ENCODE measurements at places on chromosomes 12 and 14.

GRCh38 chr14:59091404-59091803 is 97.1 kb upstream of the DAAM1 start:
- DNase-seq = no peak

GRCh38 chr14:73787486-73788316 is 63.9 kb upstream of the PTGR2 start:
- peak; percentile 80 for DNase-seq

GRCh38 chr12:40770781-40771180 is 78.5 kb downstream of the CNTN1 start:
- DNase-seq = no peak

DNA sequence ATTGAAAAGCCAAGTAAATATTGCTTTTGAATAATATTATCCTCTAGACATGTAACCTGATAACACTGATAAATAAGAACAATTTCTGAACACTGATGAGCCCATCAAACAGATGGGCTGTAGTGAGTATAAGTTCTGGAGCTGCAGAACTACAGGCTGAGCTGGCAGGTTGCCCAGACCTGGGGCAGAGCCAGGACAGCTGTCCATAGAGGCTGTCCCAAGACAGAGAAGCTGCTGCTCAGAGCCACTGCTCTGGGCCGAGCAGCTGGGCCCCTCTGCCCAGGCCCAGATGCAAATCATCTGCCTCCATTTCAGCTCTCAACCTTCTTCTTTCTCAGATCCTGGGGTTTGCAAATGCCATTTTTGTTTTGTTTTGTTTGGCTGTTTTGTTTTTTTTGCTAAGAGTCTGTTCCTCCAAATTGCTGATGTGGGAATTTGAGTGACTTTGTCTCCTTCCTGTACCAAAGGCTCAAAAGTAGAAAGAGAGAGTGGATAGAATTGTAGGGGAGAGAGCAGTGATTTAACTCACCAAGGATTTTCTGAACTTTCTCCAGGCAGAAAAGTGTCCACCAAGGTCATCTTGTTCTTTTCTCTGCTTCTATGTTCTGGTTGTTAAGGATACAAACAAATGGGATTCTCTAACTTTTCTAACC is 4.0 kb upstream of the TESPA1 start:
- DNase-seq = no peak

DNA sequence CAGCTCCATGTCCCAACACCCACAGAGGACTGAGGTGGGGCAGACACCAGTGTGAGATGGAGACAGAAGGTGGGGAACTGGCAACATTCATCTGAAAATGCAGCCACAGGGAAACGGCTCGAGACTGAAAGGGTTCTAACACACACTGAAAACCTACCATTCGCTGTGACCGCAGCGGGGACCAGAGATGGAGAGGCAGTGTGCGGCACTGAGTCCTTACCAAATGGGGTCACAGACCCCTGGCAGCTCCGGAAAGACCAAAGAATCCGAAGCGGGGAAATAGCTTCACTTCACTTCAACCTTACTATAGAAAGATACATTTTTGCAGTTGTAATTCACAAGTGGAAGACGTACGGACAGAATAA is 9.6 kb downstream of the BAG5 start:
- no peak for DNase-seq

DNA sequence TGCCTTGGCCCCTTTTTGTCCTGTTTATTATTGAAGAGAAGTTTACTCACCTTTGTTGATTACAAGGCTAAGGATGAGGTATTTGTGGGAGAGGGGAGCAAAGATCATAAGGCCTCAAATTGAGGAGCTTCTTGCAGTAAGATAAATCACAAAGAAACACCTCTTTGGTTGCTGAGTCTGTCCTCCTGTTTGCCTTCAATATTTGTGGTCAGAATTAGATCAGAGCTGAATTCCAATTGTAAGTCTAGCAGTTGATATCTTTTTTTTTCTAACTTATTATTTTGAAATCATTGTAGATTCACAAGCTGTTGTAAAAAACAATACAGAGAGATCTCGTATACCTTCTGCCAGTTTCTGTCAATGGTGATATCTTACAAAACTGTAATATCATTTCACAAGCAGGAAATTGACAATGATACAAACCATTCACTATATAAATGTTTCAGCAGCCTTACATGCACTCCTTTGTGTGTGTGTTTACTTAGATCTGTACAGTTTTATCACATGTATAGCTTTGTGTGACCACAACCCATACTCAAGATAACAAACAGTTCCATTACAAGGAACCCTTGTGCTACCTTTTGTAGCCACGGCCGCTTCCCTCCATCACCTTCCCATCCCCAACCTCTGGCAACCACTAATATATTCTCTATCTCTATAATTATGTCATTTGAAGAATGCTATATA is 97.4 kb downstream of the KICS2 start:
- DNase-seq = no peak

DNA sequence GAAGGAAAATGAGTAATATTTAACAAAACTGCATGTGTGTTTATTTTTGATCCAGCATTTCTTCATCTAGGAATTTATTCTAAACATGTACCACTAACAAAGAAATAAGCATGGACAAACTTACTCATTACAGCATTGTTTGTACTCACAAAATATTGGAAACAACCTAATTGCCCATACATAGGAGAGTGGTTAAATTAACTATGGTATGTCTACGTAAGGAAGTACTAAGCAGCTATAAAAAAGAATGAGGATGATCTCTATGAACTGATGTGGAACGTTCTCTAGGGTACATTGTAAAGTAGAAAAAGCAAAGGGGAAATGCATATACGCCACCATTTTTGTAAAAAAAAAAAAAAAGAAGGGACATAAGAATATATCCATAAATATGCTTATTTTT is 17.4 kb upstream of the TAS2R42 start:
- DNase-seq = no peak

DNA sequence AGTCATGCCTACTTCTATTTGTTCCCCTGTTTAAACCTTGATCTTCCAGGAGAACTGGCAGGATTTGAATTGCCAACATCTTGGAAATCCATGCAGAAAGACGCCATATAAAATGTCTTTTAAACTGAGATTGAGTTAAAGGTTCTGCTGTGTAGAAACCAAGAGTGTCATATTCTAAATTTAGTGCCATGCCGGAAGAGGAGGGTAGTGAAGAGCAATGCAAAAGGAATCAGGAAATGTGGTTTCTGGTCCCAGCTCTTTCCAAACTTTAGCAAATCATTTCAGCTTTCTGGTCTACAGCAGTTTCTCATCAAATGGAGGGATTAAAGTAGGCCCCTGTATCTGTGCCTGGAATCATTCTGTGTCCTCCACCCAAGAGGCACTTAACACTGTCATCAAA is 85.7 kb downstream of the BTG1 start:
- DNase-seq = no peak

GRCh38 chr12:74334780-74335179 is 202.9 kb upstream of the ATXN7L3B start:
- DNase-seq = no peak

- DNase-seq = no peak
Measured at GRCh38 chr12:40788276-40788675, 96.0 kb downstream of the CNTN1 start.

- DNase-seq = no peak
Measured at GRCh38 chr12:116771651-116772050, 33.5 kb downstream of the RNFT2 start.

DNA sequence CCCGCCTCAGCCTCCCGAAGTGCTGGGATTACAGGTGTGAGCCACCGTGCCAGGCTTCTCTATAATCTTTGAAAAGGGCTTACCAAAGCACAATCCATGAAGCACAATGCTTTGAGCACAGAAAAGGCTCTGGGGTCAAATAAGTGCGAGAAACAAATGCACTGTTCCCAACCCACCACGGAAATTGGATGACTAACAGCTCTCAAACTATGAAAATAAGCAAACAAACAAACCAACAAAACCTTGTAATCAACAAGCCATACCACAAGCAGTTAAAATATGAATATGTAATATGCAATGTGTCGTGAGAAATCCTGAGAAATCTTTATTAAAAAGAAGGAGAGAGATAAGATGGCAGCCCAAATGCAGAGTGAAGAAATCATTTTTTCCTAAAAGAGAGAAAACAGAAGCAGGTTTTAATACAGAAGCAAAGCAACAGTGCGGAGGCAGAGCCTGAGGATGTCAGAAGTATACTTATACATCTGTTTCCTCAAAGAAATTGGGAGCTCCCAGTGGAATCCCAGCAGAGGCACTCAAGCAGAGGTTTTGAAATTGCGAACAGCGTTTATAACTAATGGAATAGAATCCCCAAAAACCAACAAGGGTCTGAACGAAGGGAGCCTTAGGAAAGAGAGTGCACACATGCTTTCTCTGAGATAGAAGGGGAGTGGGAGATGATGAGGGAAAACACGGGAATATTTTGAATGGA is 17.1 kb downstream of the SMCO2 start:
- no peak for DNase-seq

DNA sequence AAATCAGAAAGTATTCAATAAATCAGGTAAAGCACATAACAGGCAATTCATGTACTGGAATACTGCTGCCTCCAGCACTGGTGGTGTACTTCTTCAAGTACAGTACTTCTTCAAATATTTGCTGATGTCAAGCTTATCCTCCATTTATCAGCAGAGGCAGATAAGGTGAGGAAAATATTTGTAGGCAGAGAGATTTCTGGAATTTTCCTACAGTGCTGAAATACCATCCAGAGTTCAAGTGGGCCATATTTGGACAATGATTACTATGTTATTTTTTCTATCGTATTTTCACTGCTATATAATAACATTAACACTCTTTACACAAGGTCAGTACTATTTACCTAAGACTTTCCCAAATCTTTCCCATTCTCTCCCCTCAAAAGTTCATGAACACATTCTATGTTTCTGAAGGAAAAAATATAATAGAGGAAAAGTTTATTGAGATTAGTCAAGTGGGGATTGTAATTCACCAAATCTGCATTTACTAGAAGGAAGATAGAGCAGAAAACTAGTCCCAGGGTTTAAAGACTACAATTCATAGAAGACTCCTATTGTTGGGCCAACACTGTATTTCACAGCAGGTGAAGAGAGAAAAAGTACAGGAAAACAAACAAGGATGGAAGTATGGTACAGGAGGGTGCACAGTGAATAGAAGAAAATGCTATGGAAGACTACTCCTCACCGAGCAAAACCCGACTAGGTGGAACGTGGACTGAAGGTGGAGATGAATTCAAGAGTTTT is 141.1 kb downstream of the PAWR start:
- no peak for DNase-seq

DNA sequence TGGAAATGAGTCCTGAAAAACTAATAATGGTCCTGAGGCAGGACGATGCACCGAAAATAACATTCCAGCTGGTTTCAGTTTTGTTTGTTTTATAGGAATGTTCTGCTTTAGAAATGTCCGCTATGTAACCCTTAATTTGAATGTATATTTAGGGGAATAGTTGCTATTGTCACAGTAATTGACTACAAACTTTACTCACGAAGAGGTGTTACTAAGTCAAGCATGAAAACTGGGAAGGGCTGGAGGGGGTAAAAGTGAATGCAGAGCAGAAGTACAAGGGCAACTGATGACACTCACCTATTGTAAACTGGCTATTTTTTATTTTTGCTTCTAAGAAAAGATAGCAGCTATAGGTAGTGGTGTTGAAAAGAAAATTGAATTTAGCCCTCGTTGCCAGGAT is 230.7 kb upstream of the SYT10 start:
- DNase-seq = no peak

- no peak for DNase-seq
Measured at GRCh38 chr14:64992328-64992885, 5.7 kb downstream of the FNTB start.

DNA sequence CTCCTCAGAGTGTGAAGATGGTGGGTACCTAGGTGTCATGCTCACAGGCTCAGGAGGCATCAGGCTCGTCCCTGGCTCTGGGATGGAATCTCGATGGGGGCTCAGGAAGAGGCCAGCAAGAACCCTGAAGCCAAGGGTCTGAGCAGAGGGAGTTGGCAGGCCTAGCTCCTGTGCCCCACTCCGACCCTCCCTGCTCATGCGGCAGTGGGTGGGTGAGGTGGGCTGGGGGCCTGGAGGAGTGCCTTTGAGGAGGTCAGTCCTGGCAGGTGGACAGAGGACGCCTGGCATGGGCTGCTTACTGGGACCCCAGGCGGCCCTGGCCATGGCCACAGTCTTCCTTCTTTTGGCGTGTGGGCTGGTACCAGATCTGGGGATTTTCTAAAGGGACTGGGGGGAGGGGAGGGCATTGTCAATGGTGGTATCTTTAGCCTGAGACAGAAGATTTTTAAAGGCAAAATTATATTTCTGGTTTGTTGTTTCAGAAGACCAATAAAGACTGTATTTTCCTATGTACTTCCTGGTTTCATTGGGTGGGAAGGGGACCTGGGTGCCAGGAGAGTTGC is 16.0 kb downstream of the LRTM2 start:
- DNase-seq = no peak

- DNase-seq = no peak
Measured at GRCh38 chr12:88553941-88554658, 26.2 kb downstream of the KITLG start.

DNA sequence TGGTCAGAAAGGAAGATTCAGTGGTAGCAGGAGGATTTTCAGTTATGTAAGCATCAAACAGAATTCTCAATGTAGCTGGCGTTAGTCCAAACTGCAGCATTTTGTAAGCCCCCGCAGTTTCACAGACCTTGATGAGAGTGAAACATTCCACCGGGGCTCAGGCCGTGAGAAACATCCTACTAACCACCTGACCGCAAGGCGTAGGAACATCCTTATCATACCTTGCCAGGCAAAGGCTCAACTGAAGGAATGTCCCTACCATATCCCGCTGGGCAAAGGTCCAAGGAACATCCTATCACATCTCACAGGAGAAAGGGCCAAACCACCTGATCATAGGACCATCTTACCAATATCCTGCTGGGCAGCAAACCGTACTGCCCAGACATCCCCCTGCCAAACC is 624.8 kb upstream of the TMEM132C start:
- no peak for DNase-seq

GRCh38 chr14:61140872-61141271 is 140.3 kb downstream of the TMEM30B start:
- DNase-seq = no peak

- DNase-seq = peak; percentile 59
Measured at GRCh38 chr12:55932551-55932910, 1.6 kb downstream of the DGKA start.

GRCh38 chr12:99250091-99250490 is 397.5 kb upstream of the GARIN6 start:
- no peak for DNase-seq

- no peak for DNase-seq
Measured at GRCh38 chr12:52089491-52089890, 10.0 kb downstream of the SMIM41 start.

DNA sequence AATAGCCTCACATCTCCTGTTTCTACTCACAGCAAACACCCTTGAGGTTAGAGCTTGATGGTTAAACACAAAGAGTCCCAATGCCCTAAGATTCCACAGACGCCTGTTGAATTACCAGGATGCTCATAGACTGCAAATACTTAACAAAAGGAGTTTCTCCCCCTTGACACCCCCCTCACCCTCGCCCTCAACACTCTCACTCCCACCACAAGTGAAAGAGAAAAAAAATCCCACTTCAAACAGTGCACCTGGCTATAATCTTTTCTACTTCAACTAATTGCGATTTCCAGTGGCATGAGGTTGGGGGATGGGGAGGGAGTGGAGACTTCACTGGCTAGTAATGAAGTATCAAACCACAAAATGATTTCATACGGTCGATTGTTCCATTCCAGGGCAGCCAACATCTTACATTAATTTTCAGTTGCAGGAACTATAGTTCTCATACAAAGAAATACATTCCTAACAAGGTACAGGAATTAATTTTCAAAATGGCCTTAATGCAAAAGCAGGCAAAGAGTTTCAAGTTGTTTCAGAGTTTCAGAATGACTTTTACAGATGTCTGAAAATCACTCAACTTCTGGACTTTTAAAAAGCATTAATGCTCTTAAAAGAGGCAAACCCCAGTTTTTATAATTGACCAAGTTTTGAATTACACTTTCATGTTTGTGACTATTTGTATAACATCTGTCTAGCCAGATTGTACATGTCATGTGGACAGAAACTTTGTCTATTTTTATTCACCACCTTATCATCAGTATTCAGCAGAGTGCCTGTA is 390.7 kb downstream of the C12orf75 start:
- no peak for DNase-seq
